ENCODE measurements at places on chromosomes 11 and 22. TPM values are rescaled to one million over a fixed set of nuclear protein-coding genes. Genes with fewer than 3 reads are reported as not detected.

Gene PARVA
- 61.8 TPM for total RNA-seq

Gene ZNF215
- 3.6 TPM for total RNA-seq

Gene TSGA10IP
- not detected for total RNA-seq

Gene TMPRSS13
- 1.6 TPM for total RNA-seq

Gene VSIG10L2
- not detected for total RNA-seq

Gene KCNJ4
- not detected for total RNA-seq

Gene CYP2R1
- 17.7 TPM for total RNA-seq

DNA sequence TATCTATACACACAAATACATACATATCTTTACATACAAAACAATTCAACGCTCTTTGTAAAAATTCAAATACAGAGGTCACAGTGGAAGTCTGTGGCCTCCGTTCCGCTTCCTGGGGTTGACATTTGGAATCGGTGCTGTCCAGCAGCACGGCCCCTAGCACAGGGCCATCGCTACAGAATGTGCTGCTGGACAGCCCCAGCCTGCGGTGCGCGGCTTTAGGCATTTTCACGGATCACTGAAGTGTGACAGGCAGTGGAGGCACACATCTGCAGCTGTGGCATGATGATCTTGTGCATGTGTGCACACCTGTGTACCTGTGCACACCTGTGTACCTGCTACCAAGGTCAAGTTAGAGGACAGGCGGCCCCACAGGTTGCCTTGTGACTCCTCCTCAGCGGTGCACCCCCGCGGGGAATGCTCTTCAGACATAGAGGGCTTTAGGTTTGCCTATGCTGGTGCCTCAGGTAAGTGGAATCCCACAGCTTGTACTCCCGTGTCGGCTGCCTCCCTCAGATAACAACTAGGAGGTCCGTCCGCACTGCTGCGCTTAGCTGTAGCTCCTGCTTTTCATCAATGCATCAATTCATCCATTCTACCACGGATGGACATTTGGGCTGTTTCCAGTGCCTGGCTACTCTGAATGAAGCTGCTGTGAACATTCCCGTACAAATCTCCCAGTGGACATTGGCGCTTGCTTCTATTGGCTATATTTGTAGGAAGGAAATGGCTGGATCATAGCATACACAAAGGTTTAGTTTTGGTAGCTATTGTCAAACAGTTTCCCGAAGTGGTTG is 29.9 kb downstream of the GAL start:
- H3K4me3 ChIP-seq, result no peak overlapping the region
- no peak overlapping the region for H3K27ac ChIP-seq
- H3K36me3 ChIP-seq, result no peaks in the 10 kb centered on the region
- no peak for DNase-seq

DNA sequence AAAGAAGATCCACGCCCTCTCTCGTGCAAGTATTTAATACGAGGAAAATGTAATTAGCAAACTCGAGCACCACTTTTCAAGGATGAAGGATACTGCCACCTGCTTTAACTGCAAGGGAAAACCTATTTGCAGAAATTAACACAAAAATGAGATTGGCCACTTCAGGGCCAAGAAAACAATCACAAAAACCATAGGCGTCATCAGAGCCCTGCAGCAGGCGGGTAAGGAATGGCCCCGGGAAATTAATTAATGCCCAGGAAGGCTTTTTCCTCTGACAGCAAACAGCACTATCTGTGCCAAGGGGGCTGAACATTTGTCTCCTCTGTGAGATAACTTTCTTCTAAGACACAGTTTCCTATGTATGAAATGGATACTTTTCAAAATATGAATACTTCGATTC is 255.7 kb downstream of the CTTN start:
- H3K4me3 ChIP-seq, result no peak overlapping the region
- H3K36me3 ChIP-seq, result no peaks in the 10 kb centered on the region
- no peaks in the 10 kb centered on the region for H3K4me1 ChIP-seq
- no peak overlapping the region for H3K27ac ChIP-seq
- DNase-seq, result no peak

GRCh38 chr11:44224867-44225501 is 85.0 kb downstream of the ALX4 start:
- no peak overlapping the region for H3K4me3 ChIP-seq
- H3K36me3 ChIP-seq, result no peaks in the 10 kb centered on the region
- DNase-seq, result no peak
- no peaks in the 10 kb centered on the region for H3K4me1 ChIP-seq
- H3K27ac ChIP-seq, result no peak overlapping the region

DNA sequence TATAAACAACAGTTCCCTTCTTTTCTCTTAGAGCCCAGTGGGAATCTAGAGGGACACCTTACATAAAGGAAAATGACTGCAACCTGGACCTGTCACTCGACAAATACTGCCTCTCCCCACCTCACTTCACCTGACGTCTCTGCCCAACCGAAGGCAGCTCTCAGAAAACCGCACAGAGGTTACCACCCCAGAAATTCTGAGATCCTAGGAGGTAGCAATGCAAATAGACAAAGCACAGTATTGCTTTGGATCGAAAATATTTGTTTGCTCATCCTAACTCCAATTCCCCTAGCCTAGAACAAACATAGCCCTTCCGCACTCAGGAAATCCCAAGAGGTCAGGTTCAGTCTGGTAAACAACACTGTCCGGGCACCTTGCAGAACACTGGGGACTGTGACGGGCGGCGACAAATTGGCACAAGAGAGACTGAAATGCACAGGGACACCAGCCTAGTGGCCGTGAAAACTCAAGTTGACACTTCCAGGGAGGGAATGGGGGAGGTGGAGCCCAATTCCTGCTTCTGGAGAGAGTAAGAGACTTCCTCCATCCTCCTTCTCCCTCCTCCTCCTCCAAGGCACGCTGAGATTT is 420 bp upstream of the TRIM44 start:
- H3K4me3 ChIP-seq, result peak overlapping the region; percentile 60
- no peak for DNase-seq
- no peaks in the 10 kb centered on the region for H3K27me3 ChIP-seq
- H3K36me3 ChIP-seq, result no peaks in the 10 kb centered on the region

DNA sequence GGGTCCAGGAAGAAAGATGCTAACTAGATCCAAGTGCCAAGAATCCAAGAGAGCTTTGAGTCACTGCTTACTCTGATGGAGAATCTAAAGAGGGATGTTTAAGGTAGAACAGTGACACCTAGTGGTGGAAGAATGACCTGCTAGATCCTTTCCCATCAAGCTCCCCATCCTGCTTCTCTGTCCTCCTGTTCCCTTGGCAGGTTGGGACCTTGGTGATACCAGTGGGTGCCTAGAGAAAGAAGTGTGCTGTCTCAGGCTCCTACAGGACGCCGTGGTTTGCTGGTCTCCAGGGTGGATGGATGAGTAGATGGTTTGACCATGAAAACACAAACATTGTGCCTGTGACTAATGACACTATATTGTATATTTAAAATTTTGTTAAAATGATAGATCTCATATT is 383.7 kb downstream of the TMEM135 start:
- H3K4me1 ChIP-seq, result no peaks in the 10 kb centered on the region
- no peak overlapping the region for H3K27ac ChIP-seq
- H3K4me3 ChIP-seq, result no peak overlapping the region
- no peaks in the 10 kb centered on the region for H3K36me3 ChIP-seq

DNA sequence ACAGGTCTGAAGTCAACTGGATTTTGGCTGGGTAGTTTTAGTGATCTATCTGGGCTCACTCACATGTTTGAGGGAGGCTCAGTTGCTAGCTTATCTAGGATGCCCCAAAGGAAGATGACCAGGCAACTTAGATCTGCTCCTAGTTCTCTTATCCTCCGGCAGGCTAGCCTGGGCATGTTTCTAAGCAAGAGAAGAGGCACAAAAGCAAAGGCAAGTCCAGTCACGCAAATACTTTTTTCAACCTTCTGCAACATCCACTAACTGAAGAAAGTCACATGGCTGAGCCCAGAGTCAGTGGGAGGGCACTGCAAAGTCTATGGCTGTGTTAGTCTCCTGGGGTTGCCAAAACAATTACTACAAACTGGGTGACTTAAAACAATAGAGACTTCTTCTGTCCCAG is 32.9 kb upstream of the FSHB start:
- H3K4me3 ChIP-seq, result no peak overlapping the region
- H3K4me1 ChIP-seq, result no peaks in the 10 kb centered on the region
- DNase-seq, result no peak
- H3K27me3 ChIP-seq, result no peaks in the 10 kb centered on the region
- H3K27ac ChIP-seq, result no peak overlapping the region

GRCh38 chr11:129951201-129951865 is 51.3 kb downstream of the PRDM10 start:
- H3K27me3 ChIP-seq, result no peaks in the 10 kb centered on the region
- no peak overlapping the region for H3K4me3 ChIP-seq
- H3K4me1 ChIP-seq, result no peaks in the 10 kb centered on the region
- no peak for DNase-seq

- H3K27me3 ChIP-seq, result no peaks in the 10 kb centered on the region
- H3K4me3 ChIP-seq, result no peak overlapping the region
- peak overlapping the region; percentile 32 for H3K27ac ChIP-seq
- DNase-seq, result peak; percentile 90
These were observed 31.0 kb downstream of the MCM5 start for GRCh38 chr22:35430897-35431322.

GRCh38 chr11:85826116-85826855 is 15.3 kb upstream of the SYTL2 start:
- H3K27ac ChIP-seq, result no peak overlapping the region
- no peaks in the 10 kb centered on the region for H3K36me3 ChIP-seq
- H3K27me3 ChIP-seq, result no peaks in the 10 kb centered on the region
- DNase-seq, result no peak
- no peak overlapping the region for H3K4me3 ChIP-seq

DNA sequence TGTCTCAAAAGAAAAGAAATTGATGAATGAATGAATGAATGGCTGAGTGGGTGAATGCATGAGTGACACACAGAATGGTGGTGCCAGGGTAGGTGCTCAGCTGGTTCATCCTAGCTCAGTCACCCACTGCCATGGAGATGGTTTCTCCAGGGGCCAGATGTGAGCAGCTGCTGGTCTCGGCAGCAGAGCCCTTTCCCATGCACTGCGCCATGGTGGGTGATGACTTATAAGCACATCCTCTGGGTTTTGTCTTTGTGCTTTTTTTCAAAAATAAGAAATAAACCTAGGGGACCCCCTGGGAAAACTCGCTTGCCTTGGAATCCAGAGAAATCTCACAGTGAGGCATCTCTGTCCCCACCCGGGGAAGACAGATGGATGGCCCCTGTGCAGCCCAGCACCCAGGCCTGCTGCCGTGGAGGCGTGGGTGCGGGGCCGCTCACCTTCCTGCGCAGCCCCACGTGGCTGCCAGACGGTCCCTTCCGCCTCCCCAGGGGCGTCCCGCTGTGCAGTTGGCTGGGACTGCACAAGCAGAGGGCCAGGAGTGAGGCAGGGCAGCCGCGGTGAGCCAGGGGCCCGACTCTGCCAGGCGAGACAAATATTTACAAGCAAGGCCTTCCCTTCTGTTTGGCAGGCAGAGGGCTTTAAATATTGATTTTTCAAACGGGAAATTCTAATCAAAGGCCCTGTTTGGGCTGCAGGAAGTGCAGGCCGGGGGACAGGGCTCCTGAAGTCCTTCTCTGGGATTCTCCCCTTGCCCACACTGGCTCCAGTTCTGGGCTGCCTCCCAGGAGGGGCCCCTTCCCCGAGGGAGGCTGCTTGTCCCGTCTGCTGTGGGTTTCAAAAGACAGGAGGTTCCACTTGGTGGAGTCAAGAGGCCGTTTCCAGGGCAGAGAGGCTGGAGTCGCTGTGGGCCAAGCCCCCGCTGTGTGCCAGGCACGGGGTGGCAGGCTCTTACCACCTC is 24.3 kb downstream of the MPPED1 start:
- no peaks in the 10 kb centered on the region for H3K36me3 ChIP-seq
- H3K4me3 ChIP-seq, result no peak overlapping the region
- no peak for DNase-seq

- no peaks in the 10 kb centered on the region for H3K4me1 ChIP-seq
- no peak for DNase-seq
- H3K27me3 ChIP-seq, result no peaks in the 10 kb centered on the region
- H3K27ac ChIP-seq, result no peak overlapping the region
- no peaks in the 10 kb centered on the region for H3K36me3 ChIP-seq
These were observed 91.2 kb downstream of the DSCAML1 start for GRCh38 chr11:117705866-117706265.

- H3K4me3 ChIP-seq, result no peak overlapping the region
- peak; percentile 67 for DNase-seq
- H3K27ac ChIP-seq, result peak overlapping the region; percentile 79
These were observed 3.6 kb downstream of the PLA2G6 start for GRCh38 chr22:38177926-38178604.

GRCh38 chr11:73982595-73982989 is at the start of gene UCP2:
UCP2 (minus strand) TSS chr11:73982843; CDS start chr11:73978378, 4,465 bp downstream.
- no peaks in the 10 kb centered on the region for H3K27me3 ChIP-seq
- peak within 1 kb of the TSS; percentile 53 for H3K4me3 ChIP-seq
- no peaks in the 10 kb centered on the region for H3K36me3 ChIP-seq
- DNase-seq, result no peak

GRCh38 chr11:75150879-75151278 is at the start of gene SLCO2B1:
SLCO2B1 (plus strand) TSS chr11:75151107; CDS start chr11:75151382, 275 bp downstream.
- H3K27ac ChIP-seq, result peak within 1 kb of the TSS; percentile 83
- peak within 1 kb of the TSS; percentile 27 for H3K4me3 ChIP-seq
- no peaks in the 10 kb centered on the region for H3K36me3 ChIP-seq
- H3K4me1 ChIP-seq, result peaks cover 22% of the 10 kb centered on the region
